ENCODE measurements at places on chromosomes 5 and 9.

GRCh38 chr5:168086746-168087145, 204.7 kb upstream of the WWC1 start:
- DNase-seq = no peak

DNA sequence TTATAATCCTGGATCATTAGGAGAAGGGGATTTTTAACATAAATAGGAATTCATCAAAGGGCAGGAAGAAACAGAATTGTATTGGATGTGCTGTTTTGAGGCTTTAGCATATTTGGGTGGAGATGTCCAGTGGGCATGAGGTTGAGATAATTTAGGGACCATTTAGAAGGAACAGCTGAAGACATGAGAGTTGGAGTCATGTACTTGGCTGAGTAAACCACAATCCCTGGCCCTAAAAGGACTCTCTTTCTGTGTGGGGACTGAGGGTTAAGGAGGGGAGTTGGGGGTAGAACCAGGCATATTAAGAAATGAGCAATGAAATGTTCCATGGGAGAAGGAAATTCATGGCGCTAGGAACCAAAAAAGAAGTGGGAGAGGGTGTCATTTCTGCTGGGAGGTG, 61.5 kb downstream of the DCP2 start:
- DNase-seq = no peak

- no peak for DNase-seq
Measured at GRCh38 chr5:24646915-24647314, 2.1 kb upstream of the CDH10 start.

GRCh38 chr5:151239237-151239861, 13.6 kb upstream of the GM2A start:
- no peak for DNase-seq

GRCh38 chr9:126915281-126915816, 767 bp downstream of the RALGPS1 start:
- no peak for DNase-seq

- DNase-seq = no peak
Measured at GRCh38 chr5:113524927-113525326, 11.4 kb downstream of the YTHDC2 start.

GRCh38 chr5:132777209-132778069, at the start of gene SEPTIN8:
Gene SEPTIN8 (minus strand): TSS chr5:132777239. CDS start chr5:132777137, 102 bp downstream.
- no peak for DNase-seq

DNA sequence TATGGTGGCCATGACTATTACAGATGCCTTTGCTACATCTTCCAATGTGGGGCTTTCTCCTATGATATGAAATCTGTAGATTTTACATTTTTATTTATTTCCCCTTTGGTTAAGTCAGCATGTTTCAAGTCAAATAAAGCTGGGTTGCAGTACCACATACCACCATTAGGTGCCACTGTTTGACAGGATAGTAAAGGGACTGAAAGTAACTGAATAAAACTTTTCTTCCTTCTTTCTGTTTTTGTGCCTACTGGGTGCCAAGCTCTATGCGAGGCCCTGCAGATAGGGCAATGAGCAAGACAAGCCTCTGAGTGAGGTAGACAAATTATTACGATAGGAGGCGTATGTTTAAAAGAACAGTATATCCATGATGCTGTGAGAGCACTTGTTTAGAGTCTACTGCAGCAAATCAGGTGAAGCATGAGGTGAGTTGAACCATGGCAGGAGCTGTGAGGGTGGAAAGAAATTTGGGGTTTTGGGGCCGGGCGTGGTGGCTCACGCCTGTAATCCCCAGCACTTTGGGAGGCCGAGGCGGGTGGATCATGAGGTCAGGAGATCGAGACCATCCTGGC, 64.8 kb downstream of the GDNF start:
- no peak for DNase-seq

DNA sequence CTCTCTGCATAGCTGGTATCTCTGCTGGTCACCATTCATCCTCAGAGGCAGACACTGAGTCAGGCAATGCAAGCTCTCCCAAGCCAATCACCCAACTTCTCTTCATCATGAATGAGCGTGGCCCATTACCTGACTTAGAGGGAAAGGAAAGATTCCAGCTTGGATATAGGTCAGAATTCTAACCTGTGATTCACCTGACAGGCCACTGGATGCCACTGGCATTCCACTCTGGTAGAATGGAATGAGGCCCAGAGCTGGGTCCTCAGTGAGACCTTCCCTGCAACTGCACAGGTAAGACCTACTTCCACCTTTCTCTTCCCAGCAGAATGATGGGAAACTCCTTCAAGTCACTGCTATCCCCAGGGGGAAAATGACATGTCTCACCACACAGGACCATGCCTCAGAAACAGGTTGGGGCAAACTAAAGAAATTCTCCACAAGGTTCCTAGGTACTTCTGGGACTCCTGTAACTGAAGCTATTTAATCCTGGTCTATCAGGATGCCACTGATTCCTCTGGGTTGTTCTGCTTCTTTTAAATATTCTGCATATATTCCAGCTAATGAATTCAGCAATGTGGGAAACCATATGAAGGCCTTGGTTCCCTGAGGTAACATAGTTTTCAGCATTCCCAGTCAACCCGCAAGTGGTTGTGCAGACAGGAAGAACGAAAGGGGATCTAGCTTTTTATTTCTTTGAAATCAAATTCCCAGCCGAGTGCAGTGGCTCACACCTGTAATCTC, 62.0 kb downstream of the SUSD1 start:
- DNase-seq = no peak

DNA sequence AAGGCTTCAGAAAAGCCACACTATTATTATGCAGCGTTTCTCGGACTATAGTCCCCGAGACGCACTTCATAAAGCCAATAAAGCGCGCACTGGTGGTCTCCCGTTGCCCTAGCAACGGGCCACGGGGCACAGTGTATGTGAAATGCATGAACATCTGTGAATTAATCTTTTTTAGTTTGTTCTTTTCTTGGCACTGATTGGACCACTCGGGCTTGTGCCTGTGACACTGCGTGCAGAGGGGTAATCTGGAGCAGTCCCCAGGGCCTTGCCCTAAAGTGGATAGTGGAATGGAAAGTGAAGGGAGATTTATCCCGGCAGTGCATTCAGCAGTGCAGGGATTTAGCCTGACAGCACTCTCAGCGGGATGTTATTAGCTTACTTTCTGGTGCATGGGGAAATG, 92.1 kb downstream of the TLE4 start:
- no peak for DNase-seq

DNA sequence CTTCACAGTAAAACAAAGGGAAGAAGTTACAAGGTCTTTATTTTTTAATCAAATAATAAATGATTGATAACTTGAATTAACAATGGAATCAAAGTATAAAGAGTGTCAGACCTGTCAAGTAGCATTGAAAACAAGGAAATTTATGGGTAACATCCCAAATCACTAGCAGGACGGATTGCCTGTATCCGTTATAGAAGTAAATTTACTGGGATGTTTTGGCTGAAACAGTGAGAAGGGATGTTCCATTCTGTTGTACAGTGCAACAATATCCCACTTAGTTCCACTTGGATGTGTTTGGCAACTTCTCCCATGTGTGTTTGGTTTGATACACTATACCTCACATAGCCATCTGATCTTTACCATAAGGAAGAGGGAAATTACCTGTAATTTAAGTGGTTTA, 421.0 kb upstream of the CHD1 start:
- no peak for DNase-seq

GRCh38 chr5:110517396-110517795, 209.1 kb downstream of the TMEM232 start:
- no peak for DNase-seq

- DNase-seq = no peak
Measured at GRCh38 chr9:97462914-97463313, 38.6 kb upstream of the TMOD1 start.

DNA sequence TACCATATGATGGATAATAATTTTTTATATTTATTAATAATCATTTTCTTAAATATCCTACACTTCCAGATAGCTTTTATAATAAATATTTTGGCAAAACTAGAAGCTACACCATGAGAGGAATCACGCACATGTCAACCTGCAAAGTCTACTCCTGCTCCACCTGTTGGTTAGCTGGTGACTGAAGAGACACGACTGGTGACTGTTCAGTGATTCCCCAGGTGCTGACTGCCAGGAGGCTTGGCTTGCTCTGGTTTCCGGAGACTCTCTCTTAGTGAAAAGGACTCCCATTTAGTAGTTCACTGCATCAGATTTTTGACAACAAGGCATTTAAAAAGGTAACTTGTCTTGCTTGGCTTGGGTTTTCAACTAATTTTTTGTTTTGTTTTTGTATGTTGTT, 20.9 kb downstream of the GZMA start:
- no peak for DNase-seq

- DNase-seq = no peak
Measured at GRCh38 chr9:107938801-107939386, 449.3 kb upstream of the KLF4 start.

GRCh38 chr5:40570408-40571129, 109.1 kb upstream of the PTGER4 start:
- DNase-seq = no peak

DNA sequence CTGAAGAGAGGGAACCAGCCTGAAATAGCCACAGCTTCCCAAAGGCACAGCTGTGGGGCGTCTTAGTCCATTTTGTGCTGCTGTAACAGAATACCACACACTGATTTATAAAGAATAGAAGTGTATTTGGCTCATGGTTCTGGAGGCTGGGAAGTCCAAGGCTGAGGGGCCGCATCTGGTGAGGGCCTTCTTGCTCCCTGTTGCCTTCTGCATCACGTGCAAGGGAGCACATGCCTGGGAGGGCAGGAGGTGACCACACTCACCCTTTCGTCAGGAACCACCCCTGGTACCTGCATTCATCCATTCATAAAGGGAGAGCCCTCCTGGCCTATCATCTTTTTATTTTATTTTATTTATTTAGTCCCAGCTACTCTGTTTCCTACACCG, 10.4 kb downstream of the PLPP7 start:
- no peak for DNase-seq

DNA sequence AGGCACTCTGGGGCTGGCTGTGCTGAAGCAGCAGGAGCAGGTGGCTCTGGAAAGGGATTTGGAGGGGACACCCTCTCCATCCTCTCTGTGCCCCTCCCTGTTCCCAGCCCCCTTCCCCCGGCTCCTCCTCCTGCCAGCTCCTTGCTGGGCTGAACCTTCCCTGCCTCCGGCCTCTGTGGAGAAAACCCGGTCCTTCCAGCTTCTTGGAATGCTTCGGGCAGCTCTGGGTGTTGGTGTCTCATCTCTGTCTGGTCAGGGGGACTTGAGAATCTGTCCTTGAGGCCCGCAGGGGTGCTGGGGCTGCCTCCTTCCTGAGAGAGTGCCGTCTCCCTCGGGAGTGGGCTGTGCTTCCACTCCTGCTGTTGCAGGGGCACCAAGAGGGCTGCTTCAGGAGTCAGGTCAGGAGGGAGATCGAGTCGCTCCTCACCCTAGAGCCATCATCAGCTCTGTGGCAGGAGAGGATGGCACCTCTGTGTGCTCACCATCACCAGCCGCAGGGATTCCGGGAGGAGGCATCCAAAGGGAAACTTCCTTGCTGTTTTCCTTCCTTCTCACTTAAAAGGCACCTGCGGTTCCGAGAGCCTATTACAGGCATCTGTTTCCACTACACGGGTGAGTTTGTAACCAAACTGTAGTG, 30.6 kb downstream of the NDUFS6 start:
- no peak for DNase-seq

GRCh38 chr5:160171666-160172065, 52.4 kb upstream of the PWWP2A start:
- no peak for DNase-seq

DNA sequence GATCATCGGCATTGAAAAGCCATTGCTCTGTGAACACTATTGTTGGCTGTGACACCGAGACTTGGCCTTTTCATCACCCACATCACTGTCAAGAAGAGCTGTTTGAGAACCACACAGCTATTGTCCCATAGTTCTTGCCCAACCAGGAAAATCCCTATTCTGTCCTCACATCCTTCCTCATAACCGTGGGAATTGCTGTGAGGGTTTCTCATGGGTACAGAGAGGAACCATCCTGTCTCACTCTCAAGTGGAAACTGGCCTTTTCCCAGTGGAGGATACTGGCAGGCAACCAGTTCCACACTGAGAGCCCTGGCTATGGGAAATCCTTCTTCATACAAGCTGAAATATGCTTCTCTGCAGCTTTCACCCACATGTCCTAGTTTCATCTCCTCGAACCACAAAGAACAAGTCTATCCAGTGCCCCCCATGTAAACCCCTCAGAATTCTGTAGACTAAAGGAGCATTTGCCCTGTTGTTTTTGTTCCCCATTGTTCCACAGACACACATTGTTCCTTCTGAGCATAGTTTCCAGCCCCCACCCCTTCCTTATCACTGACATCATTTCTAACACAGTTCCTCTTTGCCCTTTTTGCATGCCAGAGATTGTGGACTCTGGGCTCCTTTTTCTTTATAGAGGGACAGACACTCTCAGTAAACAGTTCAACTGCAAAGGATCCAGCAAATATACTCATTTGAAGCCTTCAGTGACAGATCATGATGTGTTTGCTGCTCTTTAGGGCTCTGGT, 57.8 kb upstream of the C5orf46 start:
- DNase-seq = no peak

GRCh38 chr5:138338411-138339090, 485 bp downstream of the FAM53C start:
- DNase-seq = no peak

DNA sequence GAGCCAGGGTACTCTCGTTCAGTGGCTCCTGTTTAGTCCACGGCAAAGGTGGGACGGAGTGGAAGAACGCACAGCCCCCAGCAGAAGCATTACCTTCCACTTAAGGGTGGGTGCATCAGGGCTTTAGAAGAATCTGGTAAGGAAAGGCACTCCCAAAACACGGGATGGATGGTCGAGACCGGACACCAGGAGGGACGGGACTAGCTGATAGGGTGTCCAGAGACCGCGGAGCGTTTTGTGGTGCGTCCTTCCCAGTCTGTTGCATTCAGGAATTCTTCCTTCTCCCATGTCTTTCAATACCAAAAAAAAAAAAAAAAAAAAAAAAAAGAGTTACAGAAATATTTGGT, 545 bp upstream of the CTSV start:
- DNase-seq = no peak

- no peak for DNase-seq
Measured at GRCh38 chr9:14961372-14962068, 51.3 kb upstream of the FREM1 start.

- DNase-seq = no peak
Measured at GRCh38 chr5:14930486-14930885, 58.9 kb upstream of the ANKH start.

GRCh38 chr5:161167016-161167767, 315.2 kb upstream of the ATP10B start:
- no peak for DNase-seq
